ENCODE measurements at places on chromosomes 7 and 10.

GRCh38 chr7:143145-143751 is 49.1 kb upstream of the FAM20C start:
- DNase-seq: no peak

GRCh38 chr10:97726636-97727178 is 10.2 kb upstream of the ZFYVE27 start:
- peak; percentile 82 for DNase-seq

GRCh38 chr10:110430340-110431273 is 67.1 kb upstream of the DUSP5 start:
- DNase-seq: no peak

DNA sequence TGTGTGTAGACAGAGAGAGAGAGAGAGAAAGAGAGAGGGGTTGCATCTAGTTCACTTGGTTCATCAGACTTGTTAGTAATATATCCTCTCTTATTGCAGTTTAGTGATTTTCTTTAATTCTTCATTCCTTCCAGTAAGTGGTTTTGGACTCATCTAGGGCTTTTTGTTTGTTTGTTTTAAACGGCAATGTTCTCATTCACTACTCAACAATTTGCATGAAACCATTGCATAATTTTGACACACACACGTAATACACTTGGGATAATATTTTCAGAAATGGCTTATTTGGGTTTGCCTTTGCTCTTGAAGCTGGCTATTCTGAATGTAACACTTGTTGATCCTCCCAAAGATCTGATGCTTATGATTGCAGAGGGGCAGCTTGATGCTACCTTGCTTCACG is 16.4 kb upstream of the ZNF32 start:
- DNase-seq: no peak

- DNase-seq: no peak
Measured at GRCh38 chr10:607545-608185, 81.8 kb downstream of the DIP2C start.

GRCh38 chr7:85074-85882 is 107.1 kb upstream of the FAM20C start:
- DNase-seq: no peak

GRCh38 chr7:154804449-154804848 is 198.5 kb downstream of the PAXIP1 start:
- DNase-seq: no peak

DNA sequence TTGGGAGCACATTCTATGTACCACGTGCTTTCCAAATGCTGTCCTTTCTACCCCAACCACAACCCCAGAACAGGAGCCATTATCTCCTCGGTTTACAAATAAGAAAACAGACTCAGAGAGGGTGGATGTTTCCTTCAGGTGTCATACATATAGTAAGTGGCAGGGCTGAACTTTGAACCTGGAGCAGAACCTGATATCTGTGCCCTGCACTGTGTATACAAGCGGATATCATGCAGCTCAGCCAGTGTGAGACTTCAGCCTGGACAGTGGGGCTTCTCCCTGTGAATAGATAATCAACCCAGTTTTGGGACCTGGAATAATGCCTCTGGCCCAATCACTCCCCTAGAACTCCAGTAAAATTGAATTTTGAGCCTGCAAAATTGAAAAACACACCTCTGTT is 341.1 kb downstream of the GRID1 start:
- no peak for DNase-seq

- DNase-seq: no peak
Measured at GRCh38 chr7:138492423-138492822, 32.4 kb downstream of the TRIM24 start.
